ENCODE measurements at places on chromosomes 13 and 19.

DNA sequence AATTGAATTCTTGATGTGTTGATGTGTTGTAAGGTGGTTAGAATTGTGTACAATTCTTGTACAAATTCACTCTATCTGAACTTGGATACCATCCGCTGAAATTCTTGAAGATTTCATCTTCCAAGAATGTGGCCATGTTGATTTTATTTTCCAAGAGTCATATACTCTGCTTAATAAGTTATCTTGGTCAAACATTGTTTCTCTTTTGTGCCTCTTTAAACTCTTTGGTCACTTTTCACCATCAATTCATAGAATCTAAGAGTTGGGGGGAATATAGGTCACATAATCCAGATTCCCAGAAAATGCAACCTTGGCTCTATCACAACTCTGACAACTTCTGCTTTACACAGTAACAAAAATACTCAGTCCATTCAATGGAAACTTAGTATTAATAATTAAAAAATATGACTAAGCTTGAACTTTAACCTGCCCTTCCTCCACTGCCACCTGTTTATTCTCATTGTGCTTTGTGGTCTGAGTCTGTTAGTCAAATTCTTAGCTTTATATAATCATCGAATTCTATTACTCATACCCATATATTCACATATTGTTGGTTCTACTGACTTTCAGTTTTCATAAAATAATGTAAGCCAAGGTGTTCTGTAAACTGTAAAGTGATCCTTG lies 373.2 kb downstream of the LMO7 start:
- no peak for DNase-seq

DNA sequence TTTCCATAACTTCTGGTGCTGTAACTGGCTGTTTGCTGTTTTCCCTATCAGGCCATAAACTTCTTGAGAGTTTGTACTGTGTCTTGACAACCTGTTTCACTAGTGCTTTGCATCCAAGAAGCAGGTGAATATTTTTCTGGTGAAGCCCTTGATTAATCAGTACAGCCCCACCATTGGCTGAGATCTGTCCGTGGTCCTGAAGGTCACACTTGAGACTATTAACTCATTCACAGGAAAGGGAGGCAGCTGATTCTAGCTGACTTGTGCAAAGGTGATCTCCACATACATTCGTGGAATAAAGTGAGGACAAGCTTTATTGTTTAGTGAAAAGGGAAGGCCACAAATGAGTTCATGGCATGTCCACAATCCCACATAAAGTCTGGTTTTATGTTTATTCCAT lies 61.4 kb upstream of the ZNF835 start:
- no peak for DNase-seq

GRCh38 chr19:17441241-17442021 lies 7.0 kb downstream of the TMEM221 start:
- no peak for DNase-seq

DNA sequence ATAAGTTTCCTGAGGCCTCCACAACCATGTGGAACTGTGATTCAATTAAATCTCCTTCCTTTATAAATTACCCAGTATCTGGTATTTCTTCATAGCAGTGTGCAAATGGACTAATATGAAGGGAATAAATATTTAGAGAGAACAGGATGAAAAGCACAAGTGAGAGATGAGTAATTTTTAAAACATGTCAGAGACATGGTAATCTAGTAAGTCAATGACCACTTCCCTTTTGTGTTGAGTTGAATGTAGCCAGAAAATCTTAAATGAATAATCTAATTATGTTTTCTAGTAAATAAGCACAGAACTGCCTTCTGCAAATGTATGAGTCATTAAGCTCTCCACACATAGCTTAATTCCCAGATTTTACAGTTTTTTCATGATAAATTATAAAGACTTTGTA lies 524.1 kb upstream of the SLITRK5 start:
- no peak for DNase-seq
